ENCODE measurements at places on chromosomes 1 and 21.

DNA sequence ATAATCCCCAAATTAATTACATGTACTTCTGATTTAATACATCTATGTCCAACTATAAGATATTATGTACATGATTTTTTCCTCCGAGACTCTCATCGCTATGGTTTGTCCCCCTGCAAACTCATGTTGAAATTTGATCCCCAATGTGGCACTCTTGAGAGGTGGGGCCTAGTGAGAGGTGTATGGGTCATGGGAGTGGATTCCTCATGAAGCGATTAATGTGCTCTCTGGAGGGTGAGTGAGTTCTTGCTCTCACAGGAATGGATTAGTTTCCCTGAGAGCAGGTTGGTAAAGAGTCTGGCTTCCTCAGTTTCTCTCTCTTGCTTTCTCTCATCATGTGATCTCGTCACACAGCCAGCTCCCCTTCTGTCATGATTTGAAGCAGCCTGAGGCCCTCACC is 16.1 kb downstream of the HSF2BP start:
- no peak for DNase-seq

GRCh38 chr1:64471218-64472039 is 1.5 kb downstream of the CACHD1 start:
- DNase-seq = no peak

DNA sequence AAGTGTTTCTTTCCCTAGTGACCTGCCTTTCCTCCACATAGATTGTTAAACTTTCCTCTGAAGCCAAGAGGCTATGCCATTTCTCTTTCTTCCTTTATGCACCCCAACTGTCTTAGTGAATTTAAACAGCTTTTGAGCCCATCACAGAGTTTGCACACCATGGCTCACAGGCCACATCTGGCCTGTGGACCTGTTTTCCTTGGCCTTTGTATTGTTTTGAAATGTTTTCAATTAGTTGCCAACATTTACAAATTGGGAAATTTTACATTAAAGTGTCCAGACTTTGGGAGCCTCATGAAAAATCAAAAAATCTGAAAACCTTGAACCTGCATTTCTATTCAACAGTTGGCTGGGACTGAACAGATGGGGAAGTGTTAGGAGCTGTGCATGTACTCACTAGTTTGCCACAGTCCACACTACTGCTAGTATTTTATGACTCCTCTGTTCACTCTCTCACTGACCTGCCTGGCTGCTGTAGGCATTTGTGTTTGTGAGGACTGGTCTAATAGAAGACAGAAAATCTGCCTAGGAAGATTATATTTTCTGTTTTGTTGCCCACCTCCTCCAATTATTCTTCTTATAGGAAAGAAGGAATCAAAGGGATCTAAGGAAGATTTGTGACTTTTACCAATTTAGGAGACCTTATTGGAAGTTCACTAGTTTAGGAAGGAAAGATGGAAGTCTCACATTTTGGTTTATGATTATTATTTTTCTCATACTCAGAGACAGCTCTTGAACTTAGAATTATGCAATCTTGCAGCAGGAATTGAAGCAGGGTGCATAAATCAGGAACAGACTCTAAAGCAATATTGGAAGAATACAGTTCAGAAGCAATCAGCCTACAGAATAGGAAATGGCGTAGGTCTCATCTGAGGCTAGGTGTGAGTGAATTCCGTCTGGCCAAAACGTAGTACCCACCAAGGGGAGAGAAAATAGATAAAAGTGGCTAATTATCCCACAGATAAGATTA is 134.7 kb downstream of the HLX start:
- no peak for DNase-seq

GRCh38 chr21:46005081-46005480 is 23.5 kb downstream of the COL6A1 start:
- no peak for DNase-seq

DNA sequence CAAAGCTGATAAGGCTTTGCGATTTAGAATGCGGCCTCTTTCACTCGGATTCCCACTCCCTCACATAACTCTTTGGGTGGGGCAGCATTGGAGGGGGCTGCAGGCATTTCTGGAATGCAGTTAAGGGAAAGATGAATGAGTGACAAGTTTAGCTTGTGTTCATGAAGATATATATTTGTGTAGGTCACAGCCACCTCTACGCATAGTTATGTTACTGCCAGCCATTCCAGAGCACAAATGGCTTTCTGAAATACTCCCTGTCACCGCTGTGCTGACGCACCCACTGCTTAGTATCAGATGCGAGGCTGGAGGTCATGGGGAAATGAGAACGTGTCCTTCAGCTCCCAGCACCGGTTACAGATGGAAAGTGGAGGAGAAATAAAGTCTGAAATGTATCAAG is 54.1 kb upstream of the ATP1A1 start:
- DNase-seq = no peak

DNA sequence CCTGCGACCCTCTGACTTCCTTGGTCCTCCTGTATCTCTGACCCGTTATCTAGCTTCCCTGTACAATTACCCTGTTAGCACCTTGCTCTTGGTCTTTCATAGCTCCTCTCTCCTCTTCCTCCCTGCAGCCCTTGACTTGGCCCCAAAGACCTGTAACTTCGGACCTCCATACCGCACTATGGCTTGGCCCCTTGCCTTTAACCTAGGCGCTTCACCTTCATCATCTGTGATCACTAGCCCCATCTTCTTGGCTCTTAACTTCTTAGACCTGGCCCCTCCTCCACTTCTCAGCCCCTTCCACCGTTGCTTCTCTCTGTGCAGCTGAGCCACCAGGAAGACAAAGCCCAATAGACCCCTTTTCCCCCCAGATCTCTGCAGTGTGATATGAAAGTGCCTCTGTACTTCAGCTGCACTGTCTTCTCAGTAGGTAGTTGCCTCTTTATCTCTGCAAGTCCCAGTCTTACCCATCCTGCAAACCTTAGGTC is 740 bp downstream of the ZNF691 start:
- DNase-seq = no peak

DNA sequence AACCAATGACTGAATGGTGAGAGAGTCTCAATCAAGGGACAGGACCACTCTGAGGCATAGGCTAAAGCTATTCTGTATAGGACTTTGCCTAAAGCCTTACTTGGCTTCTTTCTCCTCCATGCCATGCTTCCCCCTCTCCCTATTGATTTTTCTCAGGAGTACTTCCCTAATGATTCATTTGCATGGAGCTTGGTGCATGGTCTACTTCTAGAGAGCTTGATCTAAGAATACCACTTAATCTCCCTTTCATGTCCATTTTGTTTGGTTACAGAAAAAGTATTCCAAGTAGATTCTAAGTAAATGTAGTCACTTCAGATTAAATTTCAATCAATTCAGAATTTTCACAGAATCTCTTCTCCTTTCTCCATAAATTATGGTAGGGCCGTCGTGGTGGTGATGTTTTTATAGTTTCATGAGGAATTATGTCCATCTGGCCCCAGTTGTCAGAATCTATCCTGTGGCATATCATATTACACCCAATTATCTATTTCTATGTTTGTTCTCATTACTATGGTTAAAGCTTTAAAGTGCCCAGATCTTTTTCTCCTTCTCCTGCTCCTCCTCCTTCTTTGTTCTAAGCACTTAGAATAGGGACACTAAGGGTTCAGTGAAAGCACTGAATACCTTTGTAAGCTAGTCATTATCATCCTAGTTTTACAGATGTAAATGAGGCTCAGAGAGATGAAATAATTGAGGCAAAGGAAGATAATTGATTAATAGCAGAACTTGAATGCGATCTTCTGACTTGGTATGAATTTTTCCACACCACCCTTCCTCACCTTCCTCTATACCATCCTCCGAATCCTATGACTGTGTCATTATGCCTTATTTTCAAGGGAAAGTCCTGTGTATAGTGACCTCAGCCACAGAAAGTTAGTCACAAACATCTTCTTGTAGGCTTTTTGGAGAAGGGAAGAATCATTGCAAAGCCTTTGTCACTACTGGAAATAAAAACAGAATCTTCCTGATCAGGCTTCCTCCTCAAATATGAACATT is 85.6 kb upstream of the ZRANB2 start:
- no peak for DNase-seq

- no peak for DNase-seq
Measured at GRCh38 chr1:182764029-182764727, 25.4 kb upstream of the NPL start.

DNA sequence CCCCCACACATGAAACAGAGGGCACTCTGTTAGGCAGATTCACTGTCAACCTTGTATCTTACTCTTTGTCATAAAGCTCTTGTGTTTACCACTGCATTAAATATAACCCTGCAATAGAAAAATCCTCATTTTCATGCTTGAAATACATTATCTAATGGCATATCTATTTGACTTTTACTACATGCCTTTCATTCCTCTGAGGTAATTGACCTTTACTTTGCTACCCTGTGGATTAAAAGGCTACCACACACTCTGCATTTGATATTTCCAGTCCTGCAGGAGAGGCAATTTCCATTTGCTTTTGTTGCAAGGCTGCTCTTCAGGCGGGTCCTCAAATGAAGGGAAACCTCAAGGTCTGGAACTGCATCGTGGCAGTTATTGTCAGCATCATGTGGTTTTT is 238.0 kb downstream of the NTNG1 start:
- no peak for DNase-seq

DNA sequence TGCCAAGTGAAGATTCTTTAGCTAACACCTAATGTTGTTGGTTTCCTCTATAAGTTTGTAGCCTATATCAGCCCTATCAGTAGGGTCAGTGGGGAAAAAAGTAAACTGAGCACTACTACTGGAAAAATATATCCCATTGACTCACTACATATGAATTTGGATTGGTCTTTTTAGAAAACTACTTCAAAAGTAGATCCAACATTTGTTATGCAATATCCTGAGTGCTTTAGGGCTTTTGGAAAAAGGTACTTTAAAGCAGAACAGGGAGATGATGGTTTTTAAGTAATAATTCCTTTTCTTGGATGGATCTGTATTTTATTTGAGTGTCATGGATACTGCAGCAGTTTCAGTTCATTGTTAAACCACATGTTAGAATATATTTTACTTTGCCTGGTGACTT is 7.1 kb downstream of the C1orf21 start:
- DNase-seq = no peak

DNA sequence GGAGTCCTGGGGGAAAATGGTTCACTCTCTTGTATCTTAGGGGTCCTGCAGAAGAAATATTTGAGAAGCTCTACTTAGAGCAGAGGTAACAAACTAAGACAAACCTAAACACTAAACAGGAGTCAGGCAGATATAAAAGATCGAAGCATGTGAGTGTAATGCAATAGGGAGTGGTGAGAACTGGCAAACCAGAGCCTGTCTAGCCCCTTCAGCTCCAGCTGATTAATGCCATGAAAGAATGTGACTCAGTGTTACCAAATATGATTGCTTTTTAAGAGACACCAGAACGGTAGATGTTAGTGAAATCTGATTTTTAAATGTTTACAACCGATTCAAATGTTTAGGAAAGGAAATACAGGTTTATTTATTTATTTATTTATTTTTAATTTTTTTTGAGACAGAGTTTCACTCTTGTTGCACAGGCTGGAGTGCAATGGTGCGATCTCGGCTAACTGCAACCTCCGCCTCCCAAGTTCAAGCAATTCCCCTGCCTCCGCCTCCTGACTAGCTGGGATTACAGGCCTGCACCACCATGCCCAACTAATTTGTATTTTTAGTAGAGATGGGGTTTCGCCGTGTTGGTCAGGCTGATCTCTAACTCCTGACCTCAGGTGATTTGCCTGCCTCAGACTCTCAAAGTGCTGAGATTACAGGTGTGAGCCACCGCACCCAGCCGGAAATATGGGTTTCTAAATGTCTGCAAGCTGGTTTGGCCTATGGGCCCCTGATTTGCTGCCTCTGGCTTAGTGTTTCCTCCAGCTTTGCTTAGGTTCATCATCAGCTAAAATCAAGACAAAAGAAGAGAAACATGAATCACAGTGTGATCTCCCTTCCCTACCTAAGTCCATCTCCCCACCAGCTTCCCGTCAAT is 12.2 kb downstream of the TXNIP start:
- DNase-seq = peak; percentile 65

- DNase-seq = peak; percentile 20
Measured at GRCh38 chr1:218351391-218352074, 6.4 kb downstream of the TGFB2 start.

- DNase-seq = no peak
Measured at GRCh38 chr21:15895142-15896106, 165.6 kb downstream of the USP25 start.

DNA sequence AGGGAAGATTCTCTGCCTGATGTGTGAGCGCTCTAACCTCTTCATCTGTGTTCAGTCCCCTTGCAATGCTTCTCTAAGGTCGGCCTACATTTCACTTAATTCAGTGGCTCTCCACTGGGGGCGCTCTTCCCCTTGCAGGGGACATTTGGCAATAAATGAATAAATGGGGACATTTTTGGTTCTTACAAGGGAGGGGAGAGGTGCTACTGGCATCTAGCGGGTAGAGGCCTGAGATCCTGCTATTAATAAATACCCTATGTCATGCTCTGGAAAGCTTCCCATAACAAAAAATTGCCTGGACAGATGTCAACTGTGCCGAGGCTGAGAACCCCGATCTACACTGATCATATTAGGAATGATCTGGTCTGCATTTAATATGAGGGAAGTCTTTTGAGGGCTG is 25.9 kb upstream of the DNAJC11 start:
- peak; percentile 59 for DNase-seq

GRCh38 chr1:214281720-214282629 is 1.0 kb downstream of the SMYD2 start:
- DNase-seq = no peak

- no peak for DNase-seq
Measured at GRCh38 chr1:6082430-6082971, 36.8 kb downstream of the KCNAB2 start.

DNA sequence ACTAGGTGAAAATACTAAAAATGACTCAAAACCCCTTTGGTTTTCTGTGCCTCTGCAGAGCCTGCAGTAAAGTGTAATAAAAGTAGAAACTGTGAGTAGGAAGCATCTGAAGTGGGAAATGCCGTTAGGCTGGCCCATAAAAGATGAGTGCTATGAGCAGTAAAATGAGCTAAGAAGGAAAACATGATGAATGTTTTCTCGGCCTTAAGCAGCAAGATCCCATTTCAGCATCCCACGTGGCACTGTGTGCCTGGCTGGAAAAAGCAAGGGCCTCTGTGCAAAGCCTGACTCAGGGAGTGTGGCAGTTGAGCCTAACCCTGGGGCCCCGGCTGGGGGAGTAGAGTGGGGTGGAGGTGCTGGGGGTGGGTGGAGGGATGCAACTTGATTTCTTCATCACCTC is 109.5 kb downstream of the TBX15 start:
- DNase-seq = no peak

- DNase-seq = peak; percentile 99
Measured at GRCh38 chr1:244048256-244049161, 2.6 kb upstream of the ZBTB18 start.

- no peak for DNase-seq
Measured at GRCh38 chr1:89833183-89834082, 12.6 kb downstream of the LRRC8D start.

DNA sequence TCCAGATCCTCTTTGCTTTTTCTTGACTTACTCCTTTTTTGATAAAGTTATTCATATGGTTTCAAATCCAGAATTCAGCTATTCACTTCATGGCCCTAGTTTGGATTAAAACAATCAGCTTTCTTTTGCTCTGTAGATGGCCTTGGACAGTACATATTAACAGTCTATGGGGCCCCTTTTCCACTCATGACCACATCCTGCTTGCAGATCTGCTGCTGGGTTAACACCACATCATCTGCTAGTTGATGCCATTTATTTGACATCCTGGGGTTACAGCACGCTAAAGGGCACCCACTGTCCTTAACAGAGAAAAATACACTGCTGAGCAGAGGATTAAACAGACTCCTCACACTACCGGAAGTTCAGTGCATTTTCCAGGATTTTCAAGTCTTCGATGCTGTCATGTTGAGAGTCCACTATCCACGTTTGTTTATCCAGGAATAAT is 941 bp upstream of the IFI16 start:
- peak; percentile 78 for DNase-seq

GRCh38 chr1:67350783-67351182 is 43.1 kb downstream of the IL12RB2 start:
- DNase-seq = no peak
